ENCODE measurements at places on chromosomes 7 and 10.

DNA sequence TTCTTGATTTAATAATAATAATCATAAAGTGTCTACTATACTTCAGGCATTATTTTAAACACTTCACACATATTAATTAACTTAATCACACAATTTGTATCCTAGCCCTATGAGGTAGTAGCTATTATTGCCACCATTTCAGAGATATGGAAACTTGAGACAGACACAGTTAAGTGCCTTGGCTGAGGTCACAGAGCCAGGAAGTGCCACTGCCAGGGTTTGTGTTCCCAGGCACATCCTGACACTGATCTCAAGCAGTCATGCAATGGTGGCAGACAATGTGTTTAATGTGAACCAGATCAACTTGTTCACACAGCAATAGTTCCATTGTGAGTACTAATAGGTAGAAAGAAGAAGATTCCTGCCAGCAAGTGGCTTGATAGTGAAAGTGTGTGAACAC lies 666.0 kb downstream of the SUGCT start:
- no peak for DNase-seq

DNA sequence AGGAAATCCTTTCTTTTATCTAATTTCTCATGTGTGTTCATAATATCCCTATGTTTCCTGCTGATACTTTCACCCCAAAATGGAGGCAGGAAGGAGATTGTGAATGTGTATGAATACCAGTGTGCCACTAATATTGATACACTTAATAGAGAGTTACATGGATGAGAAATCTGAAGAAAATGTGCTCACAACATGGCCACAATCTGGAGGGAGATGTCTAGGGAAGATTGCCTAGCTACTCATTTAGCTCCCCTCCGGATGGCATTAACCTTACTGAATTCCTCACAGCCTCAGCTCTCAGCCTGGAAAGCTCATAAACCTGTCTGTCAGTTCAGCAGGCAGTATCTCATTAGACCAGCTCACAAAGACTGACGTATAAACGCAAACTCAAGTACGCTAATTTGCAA lies 23.4 kb upstream of the DMTF1 start:
- DNase-seq = no peak

GRCh38 chr10:103295374-103296015 lies 18.6 kb downstream of the INA start:
- DNase-seq = no peak

- DNase-seq = no peak
These were observed 71.5 kb upstream of the NOBOX start for GRCh38 chr7:144474800-144475615.

GRCh38 chr10:88107296-88108097 lies 244.1 kb downstream of the PTEN start:
- no peak for DNase-seq

- DNase-seq = no peak
These were observed 397.8 kb downstream of the GFRA1 start for GRCh38 chr10:115875172-115875571.

All from NK-92 treated with Interleukin-12 subunit alpha and Interleukin-12 subunit beta, amount 100 ng/mL, for 24 hours (cell line).